ENCODE measurements at places on chromosomes 7 and 10.

DNA sequence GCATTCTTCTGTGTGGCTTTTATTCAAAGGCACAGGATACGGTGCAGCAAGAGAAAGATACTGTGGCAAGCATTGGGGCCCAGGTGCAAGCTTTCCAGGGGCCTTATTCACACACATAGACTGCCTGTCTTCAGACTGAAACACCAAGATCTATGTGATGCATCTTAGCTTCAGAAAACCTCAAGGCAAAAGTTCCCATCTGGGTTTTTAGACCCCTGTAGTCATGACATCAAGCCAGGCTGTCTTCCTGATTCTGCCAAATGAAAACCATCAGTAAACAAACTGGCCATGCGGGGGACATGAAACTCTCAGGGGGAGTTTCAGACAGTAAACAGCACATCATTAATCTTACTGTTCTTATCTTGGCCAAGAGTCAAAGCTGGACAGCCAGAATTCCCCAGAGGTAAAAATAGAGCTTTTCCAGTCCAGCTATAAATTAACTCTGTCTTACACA is 9.8 kb downstream of the AGBL3 start:
- DNase-seq: no peak

- DNase-seq: no peak
Measured at GRCh38 chr7:105816266-105816843, 60.0 kb downstream of the ATXN7L1 start.

DNA sequence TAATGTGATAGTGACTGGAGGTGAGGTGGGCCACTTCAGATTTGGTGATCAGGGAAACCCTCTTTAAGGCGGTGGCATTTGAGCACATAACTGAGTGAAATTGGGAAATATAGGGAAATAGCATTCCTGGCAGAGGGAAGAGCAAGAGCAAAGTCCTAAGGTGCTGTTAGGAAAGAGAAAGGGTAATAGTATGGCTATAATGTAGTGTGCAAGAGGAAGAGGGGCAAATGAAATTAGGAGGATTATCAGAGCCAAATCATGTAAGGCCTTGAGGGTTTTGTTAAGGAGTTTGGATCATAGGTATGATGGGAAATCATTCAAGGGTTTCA is 27.8 kb upstream of the CYP26C1 start:
- no peak for DNase-seq

DNA sequence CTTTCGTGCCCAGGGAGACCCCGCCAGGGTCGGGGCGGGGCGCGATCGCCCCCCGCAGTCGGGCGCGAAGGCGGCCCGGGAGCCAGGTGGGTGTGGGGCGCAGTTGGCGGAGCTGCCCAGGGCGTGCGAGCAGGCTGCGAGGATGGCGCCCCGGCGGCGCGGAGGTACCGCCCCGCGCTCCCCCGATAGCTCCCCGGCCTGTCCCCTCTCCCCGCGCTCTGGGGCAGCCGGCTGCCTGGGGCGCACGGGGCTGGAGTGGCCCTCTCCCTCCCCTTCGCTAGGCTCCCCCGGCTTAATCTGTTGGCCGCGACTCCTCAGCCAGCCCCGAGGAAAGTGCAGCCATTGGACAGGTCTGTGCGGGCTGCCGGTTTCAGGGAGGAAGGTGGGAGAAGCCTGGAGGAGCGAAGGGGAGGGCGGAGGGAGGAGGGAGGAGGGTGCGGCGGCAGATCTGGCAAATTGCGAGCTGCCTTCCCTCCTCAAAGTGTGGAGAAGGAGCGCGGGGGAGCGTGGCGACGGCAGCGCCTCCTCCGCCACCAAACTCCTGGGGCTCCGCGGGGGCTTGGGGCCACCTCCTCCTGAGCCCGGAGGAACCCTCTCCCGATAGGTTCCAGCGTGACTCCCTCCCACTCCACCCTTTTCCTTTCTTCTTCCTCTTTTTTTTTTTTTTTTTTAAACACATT is 361 bp upstream of the PLXDC2 start:
- DNase-seq: no peak

DNA sequence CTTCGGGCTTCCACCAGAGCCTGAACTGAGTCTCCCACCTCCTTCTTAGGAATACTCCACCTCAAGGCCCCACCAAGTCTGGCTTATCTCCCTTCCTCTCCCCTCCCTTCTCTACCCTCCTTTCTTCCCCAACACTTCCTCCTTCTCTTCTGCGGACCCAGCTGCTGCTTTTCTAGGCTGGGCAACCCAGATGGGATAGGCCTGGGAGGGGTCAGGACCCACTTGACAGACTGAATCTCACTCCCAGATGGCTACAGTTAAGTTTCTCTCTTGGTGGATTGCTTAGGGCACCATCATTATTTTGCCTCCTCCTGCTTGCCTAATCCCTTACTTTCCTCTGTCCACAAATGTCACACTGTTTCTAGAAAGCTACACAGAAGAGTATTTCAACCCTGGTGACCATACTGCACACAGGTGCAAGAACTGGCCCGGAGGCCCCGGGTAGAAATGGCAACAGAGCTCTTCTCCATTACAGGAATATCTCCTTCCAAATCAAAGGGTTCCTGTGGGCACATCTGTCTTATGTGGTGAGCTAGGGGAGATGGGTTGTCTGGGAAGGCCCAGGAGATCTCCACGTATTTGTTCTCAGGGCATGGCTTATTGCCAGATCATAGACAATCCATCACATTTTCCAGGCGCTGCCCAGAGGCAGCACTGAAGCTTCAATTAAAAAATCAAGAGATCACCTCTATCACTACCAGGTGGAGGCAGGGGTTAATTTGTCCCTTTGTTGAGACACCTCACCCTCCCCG is 5.1 kb upstream of the HOXA11 start:
- no peak for DNase-seq

GRCh38 chr7:80997841-80998240 is 79.0 kb upstream of the SEMA3C start:
- DNase-seq: no peak

- DNase-seq: peak; percentile 17
Measured at GRCh38 chr7:40221836-40222235, 87.0 kb downstream of the SUGCT start.

GRCh38 chr10:11015446-11015934 is 2.2 kb upstream of the CELF2 start:
- no peak for DNase-seq

DNA sequence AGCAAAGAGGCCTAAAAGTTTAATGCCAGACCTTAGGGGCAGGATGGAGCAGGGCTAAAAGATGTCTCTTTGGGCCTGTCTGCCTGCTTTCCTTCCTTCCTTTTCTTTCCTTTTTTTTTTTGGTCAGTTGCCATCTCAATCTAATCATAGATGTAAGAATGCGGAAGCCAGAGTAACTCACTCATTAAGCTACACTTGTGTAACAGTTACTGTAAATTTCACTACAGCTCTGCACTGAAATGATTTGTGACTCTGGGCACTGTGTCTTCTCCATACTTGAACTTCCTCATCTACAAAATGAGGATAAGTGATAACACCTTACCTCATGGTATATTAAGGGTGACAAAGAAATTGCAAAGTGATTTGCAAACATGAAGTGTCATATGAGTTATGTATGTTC is 75.5 kb upstream of the AGK start:
- no peak for DNase-seq

- peak; percentile 82 for DNase-seq
Measured at GRCh38 chr10:97400665-97401454, at the start of gene RRP12. Gene RRP12, minus strand, starts transcription at chr10:97401340. Its CDS starts 109 bp downstream, at chr10:97401231.

DNA sequence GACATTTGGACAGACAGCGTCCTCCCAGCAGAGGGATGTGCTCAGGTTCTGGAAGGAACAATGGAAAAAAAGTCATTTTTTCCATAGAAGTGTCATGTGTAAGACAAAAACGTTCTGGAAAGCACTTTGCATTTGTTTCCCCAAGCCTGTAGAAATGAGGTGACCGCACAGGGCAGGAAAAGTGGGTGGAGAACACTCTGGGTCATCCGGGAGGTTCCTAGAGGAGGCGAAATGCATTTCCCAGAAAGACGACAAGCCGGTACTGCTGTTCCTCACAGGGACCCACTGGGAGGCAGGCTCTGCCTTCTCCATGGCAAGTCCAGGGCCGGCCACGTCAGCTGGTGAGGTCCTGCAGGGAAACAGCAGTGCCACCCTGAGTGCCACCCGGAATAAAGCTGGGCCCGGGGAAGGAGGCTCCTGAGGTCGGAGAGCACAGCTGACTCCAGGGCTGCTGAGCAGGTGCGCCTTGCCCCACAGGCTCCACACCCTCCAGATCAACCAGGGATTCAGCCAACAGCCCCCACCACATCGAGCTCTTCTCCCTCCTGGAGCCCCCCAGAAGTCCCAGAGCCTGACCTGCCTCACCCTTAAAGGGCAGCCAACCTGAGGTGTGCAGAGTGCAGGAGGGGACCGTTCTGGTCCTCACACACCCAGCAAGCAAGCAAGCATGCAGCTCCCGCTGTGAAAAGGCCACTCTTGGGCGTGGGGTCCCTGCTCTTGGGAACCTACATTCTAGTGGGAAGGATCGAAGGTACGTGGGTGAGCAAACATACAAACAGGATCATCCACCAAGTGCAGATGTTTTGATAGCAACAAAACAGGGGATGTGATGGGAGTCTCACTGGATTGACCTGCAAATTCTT is 28.8 kb upstream of the INPP5A start:
- DNase-seq: no peak

DNA sequence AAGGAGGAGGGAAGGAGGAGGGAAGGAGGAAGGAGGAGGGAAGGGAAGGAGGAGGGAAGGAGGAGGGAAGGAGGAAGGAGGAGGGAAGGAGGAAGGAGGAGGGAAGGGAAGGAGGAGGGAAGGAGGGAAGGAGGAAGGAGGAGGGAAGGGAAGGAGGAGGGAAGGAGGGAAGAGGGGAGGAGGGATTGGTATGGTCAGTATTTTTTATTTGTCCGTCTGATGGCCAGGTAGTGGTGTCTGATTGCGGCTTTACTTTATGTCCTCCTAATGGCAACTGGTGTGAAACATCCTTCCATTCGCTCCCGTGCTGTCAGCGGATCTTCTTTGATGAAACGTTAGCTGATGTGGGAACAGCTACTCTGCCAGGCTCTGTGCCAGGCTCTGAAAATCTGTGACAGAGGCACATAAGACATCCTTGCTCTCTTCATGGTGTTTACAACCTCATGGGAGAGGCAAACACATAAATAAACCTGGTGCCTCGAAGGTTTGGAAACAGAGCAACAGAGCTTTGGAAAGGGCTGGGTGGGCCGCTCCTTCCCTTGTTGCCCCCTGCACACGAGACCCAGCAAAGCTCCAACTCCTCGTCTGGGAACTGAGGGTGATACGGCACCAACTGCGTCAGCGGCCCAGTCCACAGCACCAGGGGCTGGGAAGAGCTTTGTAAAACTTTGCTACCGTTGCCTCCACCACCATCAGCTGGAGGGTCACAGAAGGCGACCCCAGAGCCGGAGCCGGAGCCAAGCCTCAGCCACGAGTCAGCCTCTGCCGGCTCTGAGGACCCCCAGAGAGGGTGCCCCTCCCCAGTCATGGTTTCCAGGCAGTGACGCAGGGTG is 40.3 kb downstream of the PDGFA start:
- DNase-seq: no peak

DNA sequence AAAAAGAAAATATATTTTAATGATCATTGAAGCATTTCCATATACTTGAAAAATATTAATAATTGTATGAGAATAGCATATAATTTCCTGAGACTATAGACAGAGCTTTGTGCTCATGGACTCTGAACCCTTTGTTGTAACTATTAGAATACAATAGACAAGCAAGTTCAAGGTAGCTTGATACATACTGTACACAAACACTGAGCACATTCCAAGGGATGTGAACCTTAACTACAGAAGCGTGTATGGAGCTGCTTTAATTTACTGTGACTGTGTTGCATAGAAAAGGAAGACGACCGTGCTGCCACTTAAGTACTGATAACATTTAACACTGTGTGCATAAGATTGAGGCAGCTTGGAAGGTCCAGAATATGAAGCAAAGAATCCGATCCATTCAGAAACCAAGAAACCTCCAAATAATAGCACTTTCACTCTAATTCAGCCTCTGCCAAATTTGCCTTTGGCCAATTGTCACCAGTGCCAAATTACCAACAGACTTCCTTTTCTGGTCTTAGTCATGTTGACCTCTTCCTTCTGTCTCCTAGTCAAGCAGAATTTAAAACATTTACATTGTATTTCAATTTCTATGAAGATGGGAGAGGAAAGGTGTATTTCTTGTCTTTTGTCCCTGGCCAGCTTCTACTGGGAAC is 566.1 kb upstream of the GALNT17 start:
- DNase-seq: no peak

DNA sequence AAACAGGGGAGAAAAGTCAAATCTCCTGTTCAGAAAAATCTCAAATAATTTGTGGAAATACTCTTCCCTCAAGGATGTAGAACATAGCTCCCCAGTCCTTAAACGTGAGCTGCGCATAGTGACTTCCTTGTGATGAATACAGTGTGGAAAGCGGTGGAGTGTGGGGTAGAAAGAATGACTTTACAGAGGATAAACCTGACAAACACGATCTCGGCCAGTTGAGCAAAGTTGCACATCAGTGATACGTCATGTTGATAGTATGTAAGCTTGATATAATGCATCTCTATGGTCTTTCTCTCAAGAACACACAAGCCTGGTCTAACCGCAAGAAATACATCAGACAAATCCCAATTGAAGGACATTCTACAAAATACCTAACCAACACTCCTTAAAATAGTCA is 32.0 kb upstream of the ZCCHC24 start:
- no peak for DNase-seq

- no peak for DNase-seq
Measured at GRCh38 chr10:63221950-63222349, 88.8 kb downstream of the NRBF2 start.

DNA sequence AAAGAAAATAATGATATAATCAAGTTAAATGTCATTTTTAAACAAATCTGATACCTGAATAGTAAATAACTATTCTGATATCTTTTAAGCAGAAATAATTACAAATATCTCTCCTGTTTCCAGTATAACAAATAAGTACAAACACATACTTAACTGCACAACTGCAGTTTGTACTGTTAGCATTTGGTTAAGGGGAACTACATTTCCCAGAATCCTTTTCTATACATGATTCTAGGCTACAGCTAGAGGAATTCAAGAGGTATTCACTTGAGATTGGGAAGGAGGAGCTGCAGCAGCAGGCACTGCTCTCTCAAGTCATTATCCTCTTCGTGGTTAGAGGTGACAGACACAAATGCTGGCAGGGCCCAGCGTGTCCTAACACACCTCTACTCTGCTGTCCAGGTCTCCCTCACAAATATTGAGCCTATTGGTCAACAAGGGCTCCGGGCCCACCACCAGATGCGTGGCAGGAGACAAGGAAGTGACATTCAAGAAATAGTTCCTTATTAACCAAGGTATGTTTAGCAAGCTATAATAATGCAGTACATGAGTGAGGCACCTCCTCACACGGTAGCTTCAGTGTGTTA is 255.1 kb upstream of the MKLN1 start:
- peak; percentile 28 for DNase-seq

DNA sequence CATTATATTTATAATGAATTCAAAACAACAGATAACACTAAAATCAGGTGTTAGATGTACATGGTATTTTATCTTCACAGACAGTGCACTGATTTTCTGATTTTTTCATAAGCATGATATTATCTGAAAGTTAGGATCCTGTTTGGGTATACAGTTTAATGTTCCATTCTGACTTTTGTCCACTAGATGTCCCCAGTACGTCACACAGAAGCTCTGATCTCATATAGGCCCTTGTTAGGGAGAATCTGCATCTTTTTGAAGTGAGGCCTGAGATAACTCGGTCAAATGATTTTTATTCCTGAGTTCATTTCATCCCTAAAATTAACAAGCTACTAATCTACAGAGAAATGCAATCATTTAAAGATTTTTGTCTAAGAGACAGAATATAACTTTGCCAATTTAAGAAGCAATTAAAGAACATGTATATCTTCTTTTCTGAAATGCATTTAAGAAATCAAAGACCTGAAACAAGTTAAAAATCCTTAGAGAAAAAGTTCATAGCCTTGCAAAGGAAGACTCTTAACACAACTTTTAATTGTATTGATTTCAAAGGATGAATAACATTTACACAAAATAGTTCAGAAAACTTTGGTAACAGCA is 72.0 kb upstream of the TES start:
- DNase-seq: no peak
